ENCODE measurements at places on chromosomes 11 and 22.

DNA sequence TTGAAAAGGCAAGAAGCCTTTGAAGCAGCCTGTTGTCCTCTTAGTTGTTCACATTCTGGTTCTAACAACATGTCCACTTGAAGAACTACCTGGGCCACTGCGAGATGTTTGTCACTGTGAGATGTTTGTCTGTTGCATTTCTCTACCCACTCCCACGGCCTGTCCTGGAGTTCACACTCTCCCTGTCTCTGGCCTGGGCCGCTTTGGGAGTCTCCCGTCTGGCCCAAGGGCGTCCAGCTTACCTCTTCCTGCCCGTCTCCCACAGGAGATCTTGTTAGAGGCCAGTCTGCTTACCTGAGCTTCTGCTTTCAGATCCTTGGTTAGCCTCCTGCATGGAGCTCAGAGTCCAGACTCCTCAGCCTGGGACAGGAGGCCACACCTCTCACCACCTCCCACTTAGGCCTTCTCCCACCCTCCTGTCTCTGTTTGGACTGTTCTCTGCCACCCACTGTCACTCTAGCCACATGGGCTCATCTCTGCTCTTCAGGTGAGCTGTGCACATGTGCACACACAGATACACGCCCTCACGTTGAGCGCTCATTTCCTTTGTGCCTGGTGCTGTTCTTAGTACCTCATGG is 66.0 kb downstream of the TBC1D22A start:
- no peak for DNase-seq

DNA sequence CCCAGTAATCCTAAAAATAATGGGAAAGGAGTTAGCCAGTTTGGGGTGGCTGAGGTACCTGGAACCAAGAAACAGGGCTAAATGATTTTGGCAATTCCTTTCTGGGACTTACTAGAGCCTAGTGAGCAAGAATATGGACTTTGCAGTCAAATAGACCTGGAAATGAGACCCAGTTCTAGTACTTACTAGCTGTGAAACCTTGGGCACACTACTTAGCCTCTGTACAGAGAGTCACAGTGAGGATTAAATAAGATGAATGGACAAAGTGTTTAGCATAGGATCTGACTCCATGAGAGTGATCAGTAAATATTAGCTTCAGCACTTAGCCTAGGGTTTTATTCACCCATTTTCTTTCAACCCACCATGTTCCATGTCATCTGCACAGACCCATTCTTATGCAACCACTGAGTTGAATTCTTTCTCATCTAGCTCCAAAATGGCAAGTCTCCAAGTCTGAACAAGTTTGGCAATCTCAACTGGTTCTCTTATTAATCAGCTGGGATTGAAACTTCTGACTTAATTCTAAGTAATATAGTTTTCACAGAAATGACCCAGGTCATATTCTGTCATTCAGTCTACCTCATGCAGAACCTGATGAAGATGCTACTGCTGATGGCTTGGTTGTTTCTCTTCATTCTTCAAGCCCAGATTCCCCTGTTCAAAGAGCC is 15.0 kb upstream of the SORL1 start:
- DNase-seq = no peak

- DNase-seq = no peak
Measured at GRCh38 chr11:121650351-121651256, 197.8 kb upstream of the SORL1-AS1 start.

DNA sequence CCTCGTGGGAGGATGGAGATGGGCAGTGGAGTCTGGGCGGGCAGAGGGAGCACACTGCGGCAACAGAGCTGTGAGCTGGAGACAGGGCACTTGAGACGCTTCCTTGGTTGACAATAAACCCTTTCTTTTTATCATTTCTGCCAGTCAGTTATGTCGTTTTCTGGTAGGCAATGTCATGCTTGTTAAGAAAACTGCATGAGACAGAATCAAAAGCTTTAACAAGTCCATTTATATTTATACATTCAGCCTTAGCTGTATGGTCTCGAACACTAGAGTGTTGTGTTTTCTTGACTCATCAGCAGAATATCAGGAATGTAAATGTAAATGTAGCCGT is 31.9 kb downstream of the PPFIA1 start:
- DNase-seq = no peak

- DNase-seq = no peak
Measured at GRCh38 chr11:72639502-72640375, 34.5 kb downstream of the PDE2A start.

GRCh38 chr11:95853138-95853537 is 62.8 kb downstream of the CEP57 start:
- DNase-seq = no peak

- peak; percentile 14 for DNase-seq
Measured at GRCh38 chr11:110777775-110778174, 65.5 kb upstream of the ARHGAP20 start.

DNA sequence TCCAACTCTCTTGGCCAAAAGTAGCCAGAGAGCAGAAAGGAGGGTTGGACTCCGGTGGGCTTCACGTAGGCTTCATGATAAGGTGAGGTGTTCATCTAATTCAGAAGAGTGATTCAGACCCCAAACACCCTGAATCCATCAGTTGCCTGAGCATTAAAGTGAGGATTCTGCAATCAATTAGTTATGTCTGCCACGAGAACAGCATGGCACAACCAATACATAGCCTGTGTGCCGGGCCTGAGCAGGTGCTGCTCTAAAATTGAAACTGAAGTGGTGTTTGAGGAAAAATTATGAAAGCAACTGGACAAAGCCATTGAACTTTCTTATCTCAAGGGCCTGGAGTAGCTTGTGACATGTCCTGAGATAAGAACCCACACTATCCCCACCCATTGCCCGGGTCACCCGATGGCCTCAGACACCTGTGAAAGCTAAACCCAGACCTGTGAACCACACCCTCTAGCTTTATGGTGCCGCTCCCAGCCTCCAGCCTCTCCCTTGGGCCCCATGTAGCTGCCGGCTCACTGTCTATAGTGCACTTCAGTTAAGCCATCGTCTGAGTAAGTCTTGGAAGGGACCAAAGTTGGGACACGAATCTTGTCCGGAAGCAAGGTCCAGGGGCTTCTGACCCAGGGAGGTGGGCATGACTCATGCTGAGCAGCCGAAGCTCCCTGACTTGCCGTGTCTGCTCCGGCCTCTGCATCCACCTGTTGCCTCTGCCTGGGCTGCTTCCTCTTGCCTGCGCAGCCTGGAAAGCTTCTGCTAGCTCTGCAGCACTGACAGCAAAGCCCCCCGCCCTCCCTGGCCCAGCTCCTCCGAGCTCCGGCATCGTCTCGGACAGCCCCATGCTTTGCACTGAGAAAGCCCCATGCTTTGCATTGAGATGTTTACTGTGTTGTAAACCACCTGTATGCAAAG is 5.7 kb upstream of the MYEOV start:
- DNase-seq = no peak

GRCh38 chr22:50046481-50047245 is 11.4 kb downstream of the TTLL8 start:
- no peak for DNase-seq

DNA sequence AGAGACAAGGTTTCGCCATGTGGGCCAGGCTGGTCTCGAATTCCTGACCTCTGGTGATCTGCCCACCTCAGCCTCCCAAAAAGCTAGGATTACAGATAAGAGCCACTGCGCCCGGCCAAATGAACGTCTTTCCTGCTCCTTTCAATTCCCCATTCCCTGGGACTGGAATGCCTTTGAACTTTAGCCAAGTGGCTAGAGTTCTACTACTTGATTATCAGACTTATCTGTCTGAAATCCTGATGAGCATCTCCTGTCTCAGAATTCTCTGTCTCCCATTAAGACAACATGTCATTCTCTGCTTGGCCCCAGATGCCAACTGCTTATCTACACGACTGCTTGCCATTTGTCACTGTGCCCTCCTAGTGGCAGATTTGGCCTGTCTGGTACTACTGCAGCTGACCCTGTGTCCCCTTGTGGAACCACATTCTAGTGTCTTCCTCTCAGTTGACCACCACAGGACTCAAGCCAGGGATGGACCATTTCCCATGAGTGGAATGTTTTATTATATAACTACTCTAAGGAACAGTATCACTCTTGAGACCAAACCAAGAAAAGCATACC is 33.1 kb upstream of the IPO7 start:
- no peak for DNase-seq

- no peak for DNase-seq
Measured at GRCh38 chr11:66686801-66687750, 9.4 kb upstream of the RBM4B start.

- DNase-seq = no peak
Measured at GRCh38 chr22:41062146-41062545, 30.2 kb upstream of the EP300 start.

DNA sequence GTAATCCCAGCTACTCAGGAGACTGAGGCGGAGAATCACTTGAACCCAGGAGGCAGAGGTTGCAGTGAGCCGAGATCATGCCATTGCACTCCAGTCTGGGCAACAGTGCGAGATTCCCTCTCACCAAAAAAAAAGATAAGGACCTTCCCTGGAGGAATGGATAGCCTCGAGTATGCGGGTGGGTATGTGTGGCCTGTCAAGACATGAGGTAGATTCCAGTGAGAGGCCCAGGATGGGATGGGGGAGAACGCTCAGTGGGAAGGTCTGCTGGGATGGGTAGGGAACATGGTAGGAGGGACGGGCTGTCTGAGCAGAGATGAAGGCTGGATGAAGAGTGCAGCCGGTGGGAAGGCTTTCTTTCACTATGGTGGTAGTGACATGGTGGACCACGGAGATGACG is 39.0 kb upstream of the YWHAH start:
- no peak for DNase-seq

GRCh38 chr22:50004918-50005317 is 7.6 kb downstream of the IL17REL start:
- no peak for DNase-seq

DNA sequence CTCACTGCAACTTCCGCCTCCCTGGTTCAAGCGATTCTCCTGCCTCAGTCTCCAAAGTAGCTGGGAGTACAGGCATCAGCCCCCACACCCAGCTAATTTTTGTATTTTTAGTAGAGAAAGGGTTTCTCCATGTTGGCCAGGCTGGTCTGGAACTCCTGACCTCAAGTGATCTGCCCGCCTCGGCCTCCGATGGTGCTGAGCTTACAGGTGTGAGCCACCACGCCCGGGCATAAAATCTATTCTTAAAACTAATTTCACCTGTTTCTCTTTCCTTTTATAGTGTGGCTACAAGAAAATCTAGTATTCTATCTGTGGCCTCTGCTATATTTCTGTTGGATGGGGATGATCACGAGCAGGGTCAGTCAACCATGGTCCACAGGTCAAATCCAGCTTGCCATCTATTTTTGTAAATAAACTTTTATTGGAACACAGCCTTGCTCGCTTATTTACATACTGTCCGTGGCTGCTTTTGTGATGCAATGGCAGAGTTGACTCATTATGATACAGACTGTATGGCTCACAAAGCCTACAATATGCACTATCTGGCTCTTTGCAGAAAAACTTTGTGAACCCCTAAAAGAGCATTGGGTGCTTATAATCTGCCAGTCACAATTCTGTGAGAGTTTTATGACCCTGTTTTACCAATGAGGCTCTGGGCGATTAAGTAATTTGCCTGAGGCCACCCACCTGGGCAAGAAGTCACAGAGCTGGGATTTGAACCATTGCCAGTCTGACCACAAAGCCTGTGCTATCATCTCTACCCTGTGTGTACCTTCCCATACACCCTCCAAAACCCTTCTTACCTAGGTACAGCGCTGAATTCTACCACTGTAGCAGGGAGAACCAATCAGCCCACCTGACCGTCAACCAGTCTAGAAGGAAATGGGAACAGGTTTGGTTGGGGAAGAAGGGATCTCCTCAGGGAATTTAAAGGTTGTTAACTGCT is 28.3 kb downstream of the SLC1A2 start:
- DNase-seq = no peak

DNA sequence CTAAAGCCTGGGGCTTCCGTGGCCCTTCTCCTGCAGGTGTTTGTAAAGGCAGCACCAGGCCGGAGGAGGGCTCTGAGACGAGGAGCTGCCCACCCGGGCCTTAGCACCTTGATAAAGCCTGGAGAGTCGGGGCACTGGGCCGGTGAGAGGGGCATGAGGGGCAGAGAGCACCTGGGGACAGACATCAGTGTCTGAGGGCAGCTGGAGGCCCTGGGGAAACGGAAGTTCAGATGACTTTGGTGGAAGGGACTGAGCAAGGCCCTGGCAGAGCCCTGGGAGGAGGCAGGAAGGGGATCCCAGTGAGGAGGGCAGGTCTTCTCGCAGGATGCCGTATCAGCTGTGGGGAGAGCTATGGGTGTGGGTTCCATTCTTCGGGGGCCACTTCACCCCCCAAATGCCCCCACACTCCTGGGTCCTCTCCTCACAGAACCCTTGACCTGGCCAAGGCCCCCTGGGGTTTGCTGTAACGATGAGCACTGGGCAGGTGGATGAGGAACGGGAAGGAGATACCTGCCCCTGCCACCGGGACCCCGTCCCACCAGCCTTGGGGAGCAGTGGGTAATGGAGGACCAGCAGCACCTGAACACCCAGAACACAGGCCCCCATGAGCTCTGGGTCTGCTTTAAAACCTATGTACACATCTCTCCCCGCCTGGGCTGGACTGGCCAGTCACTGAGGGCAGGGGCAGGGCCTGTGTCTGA is 7.4 kb downstream of the C1QTNF6 start:
- DNase-seq = no peak

- no peak for DNase-seq
Measured at GRCh38 chr11:44693654-44694119, 33.1 kb upstream of the TSPAN18 start.

- no peak for DNase-seq
Measured at GRCh38 chr11:24900960-24901549, 404.2 kb downstream of the LUZP2 start.

DNA sequence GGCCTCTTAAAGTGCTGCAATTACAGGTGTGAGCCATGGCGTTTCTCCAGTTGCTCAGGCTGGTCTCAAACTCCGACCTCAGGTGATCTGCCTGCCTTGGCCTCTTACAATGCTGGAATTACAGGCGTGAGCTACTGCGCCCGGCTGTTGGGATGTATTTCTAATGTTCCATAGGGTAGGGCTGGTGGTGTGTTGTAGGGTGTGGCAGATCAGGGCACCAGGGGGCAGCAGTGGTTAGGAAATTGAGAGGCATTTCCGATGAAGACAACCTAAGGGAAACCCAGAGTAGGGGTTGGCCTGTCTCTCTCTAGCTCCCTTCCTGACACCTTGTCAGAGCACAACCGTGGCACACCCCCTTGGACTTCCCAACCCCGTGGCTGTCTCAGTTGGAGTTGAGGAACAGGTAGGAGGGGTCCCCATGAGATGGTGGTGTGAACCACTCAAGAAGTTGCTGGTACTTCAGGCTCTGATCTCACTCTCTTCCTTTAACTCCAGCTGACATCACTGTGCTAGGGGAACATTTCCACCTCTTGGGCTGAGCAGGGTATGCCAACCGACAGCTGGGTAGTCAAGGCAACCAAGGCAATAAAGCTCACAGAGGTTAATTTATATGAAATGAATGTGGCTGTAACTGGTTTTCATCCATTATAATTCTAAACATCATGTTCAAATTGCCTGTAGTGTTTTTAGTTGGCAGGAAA is 33.0 kb downstream of the YWHAH start:
- peak; percentile 51 for DNase-seq

Data from globus pallidus (tissue), 1 donor.